ENCODE measurements at places on chromosomes 3 and 15. TPM values are rescaled to one million over a fixed set of nuclear protein-coding genes. Genes with fewer than 3 reads are reported as not detected.

NEO1 gene
- 97.5 TPM for total RNA-seq

PRTG gene
- 11.9 TPM for total RNA-seq

C2CD4A gene
- 0.79 TPM for total RNA-seq

TMCO5A gene
- total RNA-seq: not detected

STAC gene
- total RNA-seq: 27.9 TPM

KIF7 gene
- total RNA-seq: 5.4 TPM

ATP1B3 gene
- total RNA-seq: 204 TPM

P2RY1 gene
- 43.1 TPM for total RNA-seq

NAALADL2 gene
- 24.4 TPM for total RNA-seq

CHRNB4 gene
- 1.4 TPM for total RNA-seq

SLC12A1 gene
- total RNA-seq: 5.6 TPM

ARRDC4 gene
- total RNA-seq: 34.1 TPM

PDZRN3 gene
- total RNA-seq: 29.2 TPM

LMOD3 gene
- 0.28 TPM for total RNA-seq

LRRC2 gene
- 1.4 TPM for total RNA-seq

GPR87 gene
- not detected for total RNA-seq

TMEM207 gene
- total RNA-seq: not detected

CILP gene
- total RNA-seq: 0.94 TPM

GRCh38 chr15:93716615-93717231 is 514.6 kb upstream of the MCTP2 start:
- peak; percentile 36 for DNase-seq

GRCh38 chr3:61919371-61919770 is 358.0 kb downstream of the PTPRG start:
- DNase-seq: no peak

- no peak for DNase-seq
These were observed 47.4 kb upstream of the VGLL4 start for GRCh38 chr3:11690863-11691766.

GRCh38 chr3:197356275-197356674 is 57.9 kb upstream of the DLG1 start:
- no peak for DNase-seq

GRCh38 chr15:27422997-27423396 is 452.0 kb downstream of the GABRG3 start:
- no peak for DNase-seq

GRCh38 chr15:23536659-23537058 is 28.8 kb upstream of the MKRN3 start:
- DNase-seq: no peak

DNA sequence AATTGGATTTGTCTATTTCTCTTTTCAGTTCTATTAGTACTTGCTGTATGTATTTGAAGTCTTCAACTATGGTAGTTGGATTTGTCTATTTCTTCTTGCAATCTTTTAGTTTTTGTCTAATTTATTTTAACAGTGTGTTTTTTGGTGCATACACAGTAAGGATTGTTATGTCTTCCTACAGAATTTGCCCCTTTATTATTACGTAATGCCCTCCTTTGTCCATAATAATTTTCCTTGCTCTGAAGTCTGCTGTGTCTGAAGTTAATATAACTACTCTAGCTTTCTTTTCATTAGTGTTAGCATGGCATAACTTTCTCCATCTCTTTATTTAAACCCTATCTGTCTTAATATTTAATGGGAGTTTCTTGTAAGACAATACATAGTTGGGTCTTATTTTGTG is 105.1 kb upstream of the STT3B start:
- DNase-seq: no peak

- no peak for DNase-seq
These were observed 191.1 kb downstream of the NSMCE3 start for GRCh38 chr15:29078541-29078940.

- DNase-seq: no peak
These were observed 191.7 kb upstream of the TLE3 start for GRCh38 chr15:70289191-70289955.

DNA sequence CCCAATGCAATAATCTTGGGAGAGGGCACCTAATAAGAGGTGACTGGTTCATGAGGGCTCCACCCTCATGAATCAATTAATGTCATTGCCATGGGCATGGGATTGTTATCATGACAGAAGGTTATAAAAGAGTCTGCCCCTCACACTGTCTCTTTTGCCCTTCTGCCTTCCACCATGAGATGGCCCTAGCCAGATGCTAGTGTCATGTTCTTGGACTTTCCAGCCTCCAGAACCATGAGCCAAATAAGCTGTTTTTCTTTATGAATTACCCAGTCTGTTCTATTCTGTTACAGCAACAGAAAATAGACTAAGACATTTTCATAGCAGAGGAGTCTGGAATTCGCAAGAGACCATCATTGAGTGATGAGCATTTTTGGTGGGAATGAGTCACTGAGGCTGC is 16.0 kb upstream of the RAD18 start:
- no peak for DNase-seq

DNA sequence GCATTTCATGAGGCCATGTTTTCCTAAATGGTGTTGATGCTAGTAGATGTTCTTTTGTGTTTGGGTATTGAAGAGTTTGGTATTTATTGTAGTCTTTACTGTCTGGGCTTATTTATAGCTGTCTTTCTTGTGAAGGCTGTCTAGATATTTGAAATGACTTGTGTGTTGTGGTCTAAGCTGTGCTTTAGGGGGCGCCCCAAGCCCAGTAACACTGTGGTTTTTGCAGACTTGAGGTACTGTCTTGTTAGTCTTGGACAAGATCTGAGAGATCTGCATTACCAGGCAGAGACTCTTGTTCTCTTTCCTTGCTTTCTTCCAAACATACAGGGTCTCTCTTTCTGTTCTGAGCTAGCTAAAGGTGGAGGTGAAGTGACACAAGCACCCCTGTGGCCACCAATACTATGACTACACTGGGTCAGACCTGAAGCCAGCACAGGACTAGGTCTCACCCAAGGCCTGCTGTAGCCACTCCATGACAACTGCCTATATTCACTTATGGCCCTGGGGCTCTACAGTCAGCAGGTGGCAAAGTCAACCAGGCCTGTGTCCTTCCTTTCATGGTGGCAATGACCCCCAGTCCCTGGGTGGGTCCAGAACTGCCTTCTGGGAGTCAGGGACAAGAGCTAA is 152.1 kb upstream of the TBC1D5 start:
- DNase-seq: no peak

- no peak for DNase-seq
These were observed 108.9 kb downstream of the RPL22L1 start for GRCh38 chr3:170761103-170761502.

DNA sequence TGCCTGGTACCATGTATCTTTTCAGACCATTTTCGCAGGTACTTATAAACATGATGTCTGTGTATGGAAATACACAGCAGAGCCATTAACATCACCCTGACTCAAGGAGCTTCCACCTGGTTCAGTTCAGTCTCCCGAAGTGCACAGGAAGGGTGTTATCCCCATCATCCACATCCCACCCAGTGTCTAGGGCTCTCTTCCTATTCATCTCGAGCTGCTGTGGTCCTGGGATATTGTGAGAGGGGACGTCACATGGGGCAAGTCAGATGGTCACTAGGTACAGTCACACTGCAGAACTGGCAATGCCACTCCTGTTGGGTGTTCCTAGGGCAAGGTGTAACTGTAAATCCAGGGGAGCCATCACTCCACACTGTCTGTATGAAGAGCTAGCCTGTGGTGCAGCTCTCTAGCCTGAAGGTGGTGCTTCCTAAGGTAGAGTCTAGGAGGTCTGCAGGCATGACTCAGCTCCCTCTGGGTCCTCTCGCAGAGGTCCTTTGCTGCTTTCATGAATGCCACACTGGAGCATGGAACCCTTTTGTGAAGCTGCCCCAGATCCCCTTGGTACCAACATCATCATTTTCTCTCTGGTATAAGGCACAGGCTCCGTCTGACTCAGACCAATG is 13.9 kb downstream of the ISLR2 start:
- DNase-seq: no peak

- DNase-seq: no peak
These were observed 51.9 kb upstream of the MUC13 start for GRCh38 chr3:124986192-124987143.

DNA sequence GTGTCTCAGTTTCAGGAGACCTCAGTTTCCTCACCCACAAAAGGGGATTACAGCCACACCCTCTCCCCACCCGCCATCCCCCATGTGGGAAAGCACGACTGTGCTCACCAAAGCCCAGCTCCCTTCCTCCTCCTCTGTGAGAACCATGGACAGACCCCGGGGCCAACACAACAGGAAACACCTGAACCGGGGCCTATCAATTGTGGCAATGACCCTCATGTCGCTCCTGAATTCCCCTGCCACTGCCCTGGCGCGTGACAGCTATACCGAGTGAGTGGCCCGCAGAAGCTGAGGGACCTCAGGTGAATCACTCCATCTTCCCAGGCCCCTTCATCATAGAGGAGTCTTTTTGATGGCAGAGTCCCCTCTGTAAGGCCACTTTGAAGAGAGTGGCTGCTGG is 28.6 kb downstream of the PLEKHO2 start:
- no peak for DNase-seq

DNA sequence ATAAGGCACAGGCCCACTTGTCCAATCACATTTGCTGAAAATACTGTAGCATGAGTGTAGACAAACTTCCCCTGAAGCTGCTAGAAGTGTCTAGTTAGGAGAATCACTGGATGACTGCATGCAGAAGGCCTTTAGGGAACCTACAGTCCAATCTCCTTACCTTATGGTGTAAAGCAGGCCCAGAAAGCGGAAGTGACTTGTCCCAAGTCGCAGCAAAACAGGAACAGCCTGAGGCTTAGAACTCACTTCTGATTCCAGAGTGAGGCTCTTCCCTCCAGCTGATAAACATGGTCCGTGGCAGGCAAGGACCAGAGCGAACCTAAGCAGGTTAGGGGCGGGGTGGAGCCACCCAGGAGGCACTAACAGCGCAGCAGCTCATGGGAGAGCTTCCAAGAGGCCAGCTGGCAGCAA is 2.5 kb downstream of the GRAMD2A start:
- no peak for DNase-seq

DNA sequence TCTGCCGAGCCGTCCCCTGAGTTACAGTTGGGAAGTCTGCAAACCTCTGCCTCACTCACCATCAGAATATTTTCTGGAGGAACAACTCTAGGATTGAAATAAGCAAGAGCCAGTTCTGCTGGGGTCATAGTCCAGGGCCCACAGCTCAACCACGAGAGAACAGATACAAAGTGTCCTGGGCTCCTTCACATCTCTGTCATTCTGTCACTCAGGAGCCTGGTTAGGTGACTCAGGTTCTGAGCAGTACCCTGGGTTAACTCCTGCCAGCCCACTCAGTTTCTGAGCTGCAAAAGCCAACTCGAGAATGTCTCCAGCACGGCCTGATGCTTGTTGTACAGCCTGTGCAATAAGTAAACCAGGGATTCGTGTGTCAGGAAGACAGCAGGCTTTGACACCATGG is 155.7 kb downstream of the SLCO3A1 start:
- DNase-seq: no peak

GRCh38 chr15:88623061-88623460 is 1.9 kb downstream of the AEN start:
- DNase-seq: no peak

- no peak for DNase-seq
These were observed 263.7 kb downstream of the GBE1 start for GRCh38 chr3:81497572-81498251.

DNA sequence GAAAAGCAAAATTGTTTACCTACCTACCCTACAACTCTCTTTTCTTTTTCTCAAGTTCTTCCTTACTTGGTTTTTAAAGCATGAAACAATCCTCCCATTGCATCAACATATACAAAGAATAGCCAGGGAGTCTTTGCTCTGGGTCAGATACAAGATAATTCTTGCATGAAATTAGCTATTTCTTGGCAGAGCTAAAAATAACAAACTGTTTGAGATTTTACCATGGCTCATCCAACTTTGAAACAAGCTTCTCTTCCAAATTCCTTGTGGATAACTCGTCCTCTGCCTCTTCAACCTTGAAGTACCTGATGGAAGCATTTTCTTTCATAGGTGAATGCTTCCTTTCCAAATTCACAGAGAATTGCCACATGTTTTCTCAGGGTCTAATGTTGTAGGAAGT is 9.2 kb upstream of the CBLB start:
- DNase-seq: no peak

GRCh38 chr15:68080334-68080733 is 26.2 kb downstream of the PIAS1 start:
- no peak for DNase-seq

- DNase-seq: no peak
These were observed 86.8 kb downstream of the LIPC start for GRCh38 chr15:58518626-58519025.

DNA sequence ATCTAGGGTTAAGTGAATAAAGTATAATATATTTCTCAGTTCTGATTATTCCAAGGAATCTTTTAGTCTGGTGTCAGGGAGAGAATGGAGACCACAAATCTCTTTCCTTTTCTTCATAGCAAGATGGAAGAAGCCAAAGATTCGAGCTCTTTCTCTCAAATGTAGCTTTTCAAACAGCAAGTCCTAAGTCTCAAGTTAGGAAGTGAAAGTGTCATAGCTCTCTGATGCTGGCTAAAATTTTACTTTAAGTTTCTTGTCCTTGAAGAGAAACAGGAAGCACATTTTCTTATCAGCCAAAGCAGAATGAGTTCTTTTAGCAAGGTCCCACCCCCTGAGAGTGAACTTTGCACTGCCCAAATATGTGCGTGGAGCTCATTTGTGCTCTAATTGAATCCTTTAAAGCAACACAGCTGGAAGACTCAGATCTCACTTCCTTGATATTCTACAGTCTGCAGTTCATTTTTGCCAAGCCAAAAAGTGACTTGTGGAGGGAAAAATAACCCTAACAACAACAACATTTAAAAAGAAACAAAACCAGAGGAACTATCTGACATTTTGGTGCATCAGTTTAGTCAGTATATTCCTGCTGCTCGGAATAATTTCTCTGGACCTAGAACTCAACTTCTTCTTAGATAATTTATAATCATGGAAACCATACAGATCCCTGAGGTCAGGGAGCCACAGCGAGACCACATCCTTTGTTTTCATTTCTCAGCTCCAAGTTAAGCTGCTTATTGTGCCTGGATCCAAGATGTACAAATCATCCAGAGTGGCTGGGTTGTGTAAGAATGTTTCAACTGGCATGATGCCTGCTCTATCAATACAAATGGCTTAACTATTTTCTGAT is 238.7 kb upstream of the P2RY1 start:
- DNase-seq: no peak

DNA sequence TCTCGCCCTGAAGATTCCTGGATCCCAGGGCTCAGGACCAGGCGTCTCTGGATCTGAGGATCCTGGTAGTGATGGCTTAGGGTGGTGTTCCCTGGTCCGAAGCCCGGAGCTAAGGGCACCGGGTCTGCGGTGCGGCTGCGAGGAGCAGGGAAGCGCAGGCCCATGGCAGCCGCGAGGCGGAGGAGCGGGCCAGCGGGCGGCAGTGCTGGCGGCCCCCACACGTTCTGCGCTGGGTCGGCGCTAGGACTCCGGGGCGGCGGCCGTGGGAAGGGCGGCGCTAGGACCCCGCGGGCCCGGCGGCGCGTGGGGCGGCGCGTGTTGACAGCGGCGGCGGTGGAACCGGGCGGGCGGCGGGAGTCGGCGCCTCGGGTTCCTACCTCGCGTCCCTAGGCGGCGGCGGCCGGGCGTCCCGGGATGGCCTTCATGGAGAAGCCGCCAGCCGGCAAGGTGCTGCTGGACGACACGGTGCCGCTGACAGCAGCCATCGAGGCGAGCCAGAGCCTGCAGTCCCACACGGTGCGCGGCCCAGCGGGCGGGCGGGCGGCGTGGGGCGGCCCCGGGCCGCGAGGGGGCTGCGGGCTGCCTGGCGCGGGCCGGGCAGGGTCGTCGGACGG is at the start of gene PXK:
TSS of gene PXK (plus strand) at position 318 of the 614 bp plus-strand sequence. CDS start at position 415, 97 bp downstream.
- DNase-seq: peak; percentile 77

- no peak for DNase-seq
These were observed 613 bp downstream of the SEC13 start for GRCh38 chr3:10320320-10320677.

- peak; percentile 61 for DNase-seq
These were observed 105.8 kb upstream of the ARL6 start for GRCh38 chr3:97658668-97659285.

GRCh38 chr15:85578941-85579701 is 198.7 kb downstream of the AKAP13 start:
- DNase-seq: no peak

All from spinal cord (tissue), 10 donors.